ENCODE measurements at places on chromosomes 5 and 9.

DNA sequence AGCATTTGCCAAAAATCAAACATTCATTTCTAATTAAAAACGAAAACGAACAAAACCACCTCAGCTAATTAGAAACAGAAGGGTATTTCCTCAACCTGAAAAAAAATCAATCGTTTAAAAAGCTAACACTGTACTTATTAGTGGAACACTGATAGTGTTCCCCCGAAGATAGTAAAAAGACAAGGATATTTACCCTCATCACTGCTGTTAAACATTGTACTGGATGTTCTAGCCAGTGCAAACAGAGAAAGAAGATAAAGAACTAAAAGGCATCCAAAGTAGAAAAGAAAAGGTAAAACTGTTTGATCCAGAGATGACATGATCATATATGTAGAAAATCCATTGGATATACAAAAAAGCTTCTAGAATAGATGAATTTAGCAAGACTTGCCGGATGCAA, 508.3 kb downstream of the DMRTA1 start:
- no peak overlapping the region for H3K4me3 ChIP-seq
- H3K27me3 ChIP-seq, result no peaks in the 10 kb centered on the region
- no peaks in the 10 kb centered on the region for H3K36me3 ChIP-seq
- H3K27ac ChIP-seq, result no peak overlapping the region

GRCh38 chr5:5658226-5658625, 235.7 kb downstream of the ICE1 start:
- peak; percentile 80 for DNase-seq
- no peaks in the 10 kb centered on the region for H3K4me1 ChIP-seq
- peak overlapping the region; percentile 97 for H3K4me3 ChIP-seq
- H3K27ac ChIP-seq, result peak overlapping the region; percentile 86
- no peaks in the 10 kb centered on the region for H3K36me3 ChIP-seq
- no peaks in the 10 kb centered on the region for H3K27me3 ChIP-seq

GRCh38 chr9:88661759-88662158, 126.8 kb downstream of the NXNL2 start:
- H3K27me3 ChIP-seq, result no peaks in the 10 kb centered on the region
- H3K36me3 ChIP-seq, result no peaks in the 10 kb centered on the region
- H3K4me1 ChIP-seq, result no peaks in the 10 kb centered on the region
- no peak overlapping the region for H3K27ac ChIP-seq

- H3K27me3 ChIP-seq, result no peaks in the 10 kb centered on the region
- H3K4me3 ChIP-seq, result no peak overlapping the region
- H3K27ac ChIP-seq, result no peak overlapping the region
Observed at GRCh38 chr5:137995749-137996128, 37.1 kb downstream of the FAM13B start.

DNA sequence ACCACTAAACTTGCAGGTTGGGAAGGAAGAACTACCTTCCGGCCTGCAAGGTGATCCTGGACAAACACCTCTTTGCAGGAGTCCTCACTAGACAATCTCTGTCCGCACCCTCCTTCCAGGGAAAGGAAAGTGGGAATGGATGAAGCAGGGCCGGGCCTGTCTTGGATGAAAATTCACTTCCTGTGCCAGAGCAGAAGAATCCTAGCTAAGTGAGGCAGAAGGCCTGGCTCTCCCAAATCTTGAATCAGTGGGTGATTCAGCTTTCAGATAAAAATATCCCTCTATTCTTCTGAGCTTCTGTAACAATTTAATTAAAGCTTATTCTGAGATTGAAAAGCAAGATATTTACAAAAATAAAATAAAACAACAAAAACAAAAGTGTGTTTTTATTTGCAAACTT, 281.9 kb upstream of the TLE4 start:
- no peak overlapping the region for H3K27ac ChIP-seq
- H3K4me1 ChIP-seq, result no peaks in the 10 kb centered on the region
- no peaks in the 10 kb centered on the region for H3K36me3 ChIP-seq
- no peak for DNase-seq
- H3K27me3 ChIP-seq, result no peaks in the 10 kb centered on the region
- H3K4me3 ChIP-seq, result no peak overlapping the region

DNA sequence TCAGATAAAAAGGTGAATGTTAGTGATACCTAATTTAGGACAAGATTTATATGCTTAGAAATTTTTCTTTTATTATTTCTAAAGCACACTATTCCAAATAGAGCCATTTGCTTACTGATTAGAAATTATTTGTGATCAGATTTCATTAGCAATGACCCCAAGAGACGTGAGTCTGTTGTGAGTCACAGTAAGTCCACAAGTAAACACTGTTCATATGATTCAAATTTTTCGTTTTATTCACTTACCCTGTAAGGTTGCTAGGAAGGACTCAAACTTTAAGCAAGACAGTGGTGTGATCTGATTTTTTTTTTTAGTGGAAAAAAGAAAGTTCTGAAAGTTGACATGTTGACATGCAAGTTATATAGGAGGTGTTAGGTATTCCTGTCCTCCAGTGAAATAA, 1.2 kb downstream of the CARD6 start:
- peaks cover 2% of the 10 kb centered on the region for H3K36me3 ChIP-seq
- H3K4me3 ChIP-seq, result no peak overlapping the region
- DNase-seq, result no peak
- H3K4me1 ChIP-seq, result no peaks in the 10 kb centered on the region
- H3K27ac ChIP-seq, result no peak overlapping the region

Data from aorta (tissue), 5 donors.